ENCODE measurements at places on chromosomes 7 and 10.

DNA sequence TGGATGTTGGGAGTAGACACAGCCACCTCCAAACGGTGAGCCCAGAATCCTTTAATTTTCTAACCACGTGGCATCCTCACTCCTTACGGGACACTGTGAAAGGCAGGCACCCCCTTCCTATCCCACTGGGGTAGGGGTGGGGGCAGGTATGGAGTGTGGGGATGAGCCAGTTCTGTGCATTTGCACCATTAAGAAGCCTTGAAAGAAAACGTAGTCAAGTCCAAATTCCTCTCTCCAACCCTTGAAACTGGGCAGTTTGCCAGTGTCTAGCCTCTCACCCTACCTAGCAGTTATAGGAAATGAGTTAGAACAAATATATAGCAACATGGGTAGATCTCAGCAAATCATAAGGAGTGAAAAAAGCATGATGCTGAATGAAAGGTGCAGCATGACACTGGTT, 92.4 kb upstream of the LEP start:
- DNase-seq, result no peak

GRCh38 chr10:92702301-92702916, 12.7 kb downstream of the HHEX start:
- no peak for DNase-seq

- no peak for DNase-seq
Measured at GRCh38 chr7:22173685-22174573, 183.0 kb downstream of the RAPGEF5 start.

DNA sequence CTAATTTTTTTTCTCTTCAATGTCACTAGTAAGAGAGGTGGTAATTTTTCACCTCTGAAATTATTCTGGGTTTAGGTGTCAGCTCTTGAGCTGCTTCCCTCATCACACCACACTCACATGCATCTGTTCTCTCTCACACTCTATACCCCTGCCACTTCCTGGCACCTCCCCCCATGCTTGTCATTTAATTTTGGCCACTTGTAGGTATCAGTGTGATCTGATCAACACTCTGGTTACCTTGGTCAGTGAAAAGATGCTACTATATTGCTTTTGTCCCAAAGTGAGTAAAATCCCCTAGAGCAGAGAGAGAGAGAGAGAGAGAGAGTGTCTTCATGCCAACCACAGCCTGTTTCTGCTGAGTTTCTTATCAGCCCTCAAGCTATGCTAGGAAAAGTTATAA, 42.5 kb downstream of the STK17A start:
- no peak for DNase-seq

- no peak for DNase-seq
Measured at GRCh38 chr10:126905776-126906703, 812 bp downstream of the DOCK1 start.

- DNase-seq, result peak; percentile 96
Measured at GRCh38 chr10:104809288-104810090, 168.4 kb downstream of the SORCS3 start.

DNA sequence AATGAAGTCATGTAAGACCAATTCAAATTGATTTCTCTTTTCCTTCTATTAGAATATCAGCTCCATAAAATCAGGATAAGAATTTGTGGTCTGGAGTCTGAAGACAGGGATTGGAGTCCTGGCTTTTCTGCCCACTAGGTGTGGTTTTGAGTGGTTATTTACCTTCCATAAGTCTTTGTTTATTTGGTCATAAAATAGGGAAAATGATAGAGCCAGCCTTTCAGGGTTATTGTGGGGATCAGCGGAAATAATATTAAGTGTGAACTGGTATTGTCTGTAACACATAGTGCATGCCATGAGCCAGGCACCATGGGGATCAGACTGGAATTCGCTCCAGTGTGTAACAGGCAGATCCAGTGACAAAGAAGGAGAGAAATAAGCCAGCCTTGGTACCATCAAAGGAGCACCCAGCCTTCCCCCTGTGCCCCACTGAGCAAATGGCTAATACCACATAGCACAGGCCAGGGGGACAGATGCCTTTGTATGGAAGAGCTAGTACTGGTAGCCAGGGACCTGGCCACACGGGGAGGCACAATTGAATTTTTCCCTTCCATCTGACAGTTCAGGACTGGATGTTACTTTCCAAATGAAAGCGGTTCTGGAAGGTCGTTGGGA, 509.7 kb upstream of the PODXL start:
- DNase-seq, result no peak

GRCh38 chr7:30995536-30995935, 31.8 kb downstream of the GHRHR start:
- DNase-seq, result no peak

DNA sequence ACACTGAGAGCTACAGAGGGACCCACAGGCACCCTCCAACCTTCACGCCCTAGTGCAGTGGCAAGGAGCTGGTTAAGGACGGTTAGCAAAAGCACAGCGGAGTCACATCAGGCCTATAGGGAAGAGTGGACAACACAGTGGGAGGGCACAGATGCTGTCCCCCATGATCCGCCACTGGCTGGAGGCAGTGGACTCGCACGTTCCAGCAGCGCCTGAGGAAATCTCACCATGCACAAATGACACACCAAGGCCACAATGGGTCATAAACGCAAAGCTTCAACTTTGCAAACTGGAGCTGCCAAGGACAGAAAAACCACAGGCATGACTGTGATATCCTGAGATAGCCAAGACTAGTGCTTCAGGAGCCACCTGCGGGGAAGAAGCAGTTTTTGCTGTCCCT, 58.8 kb downstream of the GRB10 start:
- no peak for DNase-seq

GRCh38 chr7:112945046-112945445, 141.6 kb downstream of the GPR85 start:
- no peak for DNase-seq

GRCh38 chr7:6637544-6638229, 569 bp downstream of the ZNF316 start:
- no peak for DNase-seq

DNA sequence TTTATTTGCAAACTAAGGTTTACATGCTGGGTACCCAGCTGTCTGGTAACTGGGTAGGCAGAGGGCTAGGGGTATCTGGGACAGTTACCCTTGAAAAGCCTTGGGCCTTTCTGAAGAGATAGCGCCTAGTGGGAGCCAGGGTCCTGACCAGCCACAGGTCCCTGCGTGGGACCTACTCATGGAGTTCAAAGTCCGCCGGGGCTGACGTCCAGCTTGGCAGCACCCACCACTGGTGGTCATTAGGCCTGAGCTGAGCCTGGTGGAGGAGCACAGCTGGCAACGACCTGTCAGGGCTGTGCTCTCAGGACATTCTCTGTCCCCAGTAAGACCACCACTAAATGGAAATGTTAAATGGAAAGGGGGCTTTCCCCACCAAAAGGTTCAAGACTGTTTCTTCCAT, 20.0 kb downstream of the GUSB start:
- DNase-seq, result no peak

DNA sequence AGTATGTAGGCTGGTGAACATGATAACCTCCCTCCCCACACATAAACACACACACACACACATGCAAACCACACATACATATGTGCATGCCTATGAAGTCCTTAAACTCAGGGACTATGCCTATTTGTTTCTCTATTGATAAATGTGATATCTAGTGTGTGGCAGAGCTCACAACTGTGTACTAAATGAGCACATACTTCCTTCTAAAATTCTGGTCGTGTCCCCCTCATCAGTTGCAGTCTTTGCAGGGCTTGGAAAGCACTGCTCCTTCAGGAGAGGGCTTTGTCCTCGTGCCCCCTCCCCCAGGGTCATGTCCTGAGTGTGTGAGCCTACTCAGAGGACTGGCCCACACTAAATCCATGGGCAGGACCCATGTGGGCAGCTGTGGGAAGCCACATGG, 94.0 kb downstream of the SFMBT2 start:
- no peak for DNase-seq

DNA sequence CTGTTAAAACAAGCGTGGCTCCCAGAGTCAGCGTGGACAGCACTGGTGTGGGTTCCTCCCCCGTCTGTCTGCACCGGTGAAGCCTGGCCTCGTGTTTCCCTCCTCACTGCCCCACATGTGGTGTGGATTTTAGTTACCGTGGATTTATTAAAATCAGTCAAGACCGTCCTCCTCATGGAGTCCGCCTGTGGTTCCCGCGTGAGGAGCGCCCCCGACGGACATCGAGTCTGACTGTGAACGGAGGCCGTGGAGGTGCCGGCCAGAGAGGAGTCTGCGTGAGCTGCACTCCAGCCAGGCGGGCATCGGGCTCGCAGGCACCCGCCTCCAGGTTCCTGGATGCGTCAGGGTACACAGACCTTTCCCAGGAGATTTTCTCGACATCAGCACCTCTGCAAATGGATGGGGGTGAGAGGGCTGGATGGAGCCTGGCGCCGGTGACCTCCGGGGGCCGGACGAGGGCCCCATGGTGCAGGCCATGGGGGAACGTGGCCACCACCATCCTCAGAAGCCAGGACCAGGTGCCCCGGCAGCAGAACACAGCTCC, 26.3 kb upstream of the UTF1 start:
- no peak for DNase-seq

DNA sequence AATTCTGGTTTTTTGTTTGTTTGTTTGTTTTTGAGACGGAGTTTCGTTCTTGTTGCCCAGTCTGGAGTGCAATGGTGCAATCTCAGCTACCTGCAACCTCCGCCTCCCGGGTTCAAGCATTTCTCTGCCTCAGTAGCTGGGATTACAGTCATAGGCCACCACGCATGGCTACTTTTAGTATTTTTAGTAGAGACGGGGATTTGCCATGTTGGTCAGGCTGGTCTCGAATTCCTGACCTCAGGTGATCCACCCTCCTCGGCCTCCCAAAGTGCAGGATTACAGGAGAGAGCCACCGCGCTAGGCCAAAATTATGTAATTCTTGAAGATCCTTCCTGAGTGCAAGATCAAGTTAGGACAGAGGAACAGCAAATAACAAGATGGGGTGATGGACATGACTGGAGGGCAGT, 719 bp downstream of the ZNF33B start:
- no peak for DNase-seq

DNA sequence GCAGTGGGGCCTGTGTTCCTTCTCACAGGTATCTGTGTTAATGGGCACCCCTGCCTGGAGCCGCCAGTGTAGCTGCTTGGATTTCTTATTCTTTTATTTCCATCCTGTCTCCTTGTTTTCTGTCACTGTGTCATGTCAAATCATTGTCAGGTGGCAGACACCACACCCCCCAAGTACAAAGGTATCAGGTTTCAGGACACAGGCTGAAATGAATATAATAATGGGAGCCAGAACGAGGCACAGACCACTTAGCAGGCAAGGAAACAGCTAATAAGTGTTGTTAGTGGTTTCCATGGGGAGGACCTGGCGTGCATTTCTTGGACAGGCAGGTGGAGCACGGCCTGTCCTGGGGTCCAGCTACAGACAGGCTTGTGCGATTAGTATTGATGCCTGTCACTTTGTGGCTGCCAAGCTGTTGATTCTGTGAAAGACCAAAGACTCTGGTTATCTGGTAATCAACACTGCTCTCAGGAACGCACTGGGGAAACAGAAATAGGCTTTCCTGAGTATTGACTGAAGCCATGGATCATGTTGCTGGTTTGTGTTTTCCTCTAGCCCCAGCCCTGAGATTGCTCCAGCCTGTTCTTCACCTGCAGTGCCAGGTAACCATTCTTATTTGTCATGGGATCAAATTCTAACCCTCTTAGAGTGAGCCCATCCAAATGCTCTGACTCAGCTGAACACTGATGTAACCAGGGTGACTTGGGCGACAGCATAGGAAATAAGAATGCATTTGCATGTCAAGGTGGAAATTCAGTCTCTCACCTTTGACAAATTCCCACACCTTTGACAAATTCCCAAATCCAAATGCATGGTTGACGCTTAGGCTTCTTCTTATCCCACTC, 1002.0 kb downstream of the LRMDA start:
- no peak for DNase-seq

GRCh38 chr10:128147669-128148068, 21.4 kb upstream of the MKI67 start:
- DNase-seq, result no peak

DNA sequence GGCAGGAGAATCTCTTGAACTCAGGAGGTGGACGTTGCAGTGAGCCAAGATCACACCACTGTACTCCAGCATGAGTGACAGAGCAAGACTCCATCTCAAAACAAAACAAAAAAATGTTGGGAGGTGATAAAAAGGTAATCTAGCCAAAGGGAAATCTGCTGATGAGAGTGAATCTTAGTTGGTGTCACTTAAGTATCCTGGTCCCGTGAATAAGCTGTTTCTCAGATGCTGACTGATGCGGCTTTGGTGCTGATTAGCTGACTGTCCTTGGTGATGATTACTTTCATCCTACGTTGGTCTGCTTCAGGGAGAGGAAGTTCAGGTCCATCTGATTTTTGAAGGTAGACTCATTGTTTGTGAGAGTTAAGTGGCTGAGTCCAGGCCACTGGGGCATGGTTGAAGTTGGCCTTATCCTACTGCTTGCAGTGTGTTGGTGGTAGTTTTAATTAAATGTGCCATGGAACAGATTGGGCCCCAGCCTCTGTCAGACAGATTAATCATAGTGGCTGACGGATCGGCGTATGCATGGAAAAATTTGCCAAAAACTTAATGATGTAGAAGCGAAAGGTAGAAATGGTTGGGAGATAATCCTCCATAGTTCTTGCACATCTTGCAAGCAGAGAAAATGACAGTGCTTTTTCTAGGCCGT, 17.4 kb upstream of the TMEM236 start:
- no peak for DNase-seq

- no peak for DNase-seq
Measured at GRCh38 chr10:93397020-93397419, 85.1 kb downstream of the MYOF start.

DNA sequence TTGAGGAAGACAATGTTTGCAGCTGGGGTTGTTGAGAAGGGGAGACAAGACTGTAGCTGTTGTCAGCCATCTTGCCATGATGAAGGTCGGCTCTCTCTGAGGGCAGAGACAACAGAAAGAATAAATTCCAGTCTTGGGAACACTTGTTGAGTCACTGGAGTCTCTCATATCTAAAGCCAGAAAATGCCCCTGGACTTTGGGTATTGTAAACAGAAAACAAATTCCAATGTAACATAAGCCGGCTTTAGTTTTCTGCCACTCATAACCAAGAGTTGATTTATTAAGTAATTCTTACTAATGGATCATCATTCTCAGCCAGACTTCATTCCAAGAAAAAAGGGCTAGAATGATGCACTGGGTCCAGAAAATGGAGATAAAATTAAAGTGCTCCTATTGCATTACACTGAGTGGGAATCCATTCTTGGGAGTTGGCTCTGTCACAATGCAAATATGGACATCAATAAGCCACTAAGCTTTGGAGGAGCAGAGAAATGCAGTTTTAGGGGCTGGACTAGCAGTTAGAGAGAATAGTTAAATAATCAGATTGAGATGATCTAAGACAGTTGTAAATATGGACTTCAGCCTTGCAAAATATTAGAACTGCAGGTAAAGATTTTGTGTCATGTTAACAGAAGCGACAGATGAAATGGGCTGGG, 78.9 kb downstream of the ADAM12 start:
- DNase-seq, result no peak

All from kidney epithelial cell (primary cell).